ENCODE measurements at places on chromosomes 2 and 18. TPM values are rescaled to one million over a fixed set of nuclear protein-coding genes. Genes with fewer than 3 reads are reported as not detected.

Gene LAMA1
- total RNA-seq: 0.67 TPM

Gene STK25
- 85.6 TPM for total RNA-seq

Gene CPO
- total RNA-seq: 0.25 TPM

- peak; percentile 37 for DNase-seq
Observed at GRCh38 chr2:58688813-58689212, 447.7 kb upstream of the FANCL start.

GRCh38 chr18:46676182-46676835 lies 19.3 kb upstream of the LOXHD1 start:
- no peak for DNase-seq

GRCh38 chr18:9196568-9196967 lies 60.0 kb downstream of the ANKRD12 start:
- no peak for DNase-seq

- DNase-seq: no peak
Observed at GRCh38 chr2:241992753-241993152, 123.2 kb downstream of the RTP5 start.

DNA sequence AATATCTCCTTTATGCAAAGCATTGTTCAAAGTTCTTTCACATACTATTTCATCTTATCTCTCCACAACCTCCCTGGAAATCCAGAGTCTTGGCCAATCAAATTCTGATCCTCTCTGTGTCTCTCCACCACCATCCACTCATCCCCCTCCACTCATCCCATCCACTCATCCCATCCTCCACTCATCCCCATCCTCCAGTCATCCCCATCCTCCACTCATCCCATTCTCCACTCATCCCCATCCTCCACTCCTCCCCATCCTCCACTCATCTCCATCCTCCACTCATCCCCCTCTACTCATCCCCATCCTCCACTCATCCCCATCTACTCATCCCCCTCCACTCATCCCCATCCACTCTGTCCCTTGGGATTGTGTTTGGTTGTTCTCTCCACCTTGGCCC lies 101.1 kb downstream of the BCL2 start:
- no peak for DNase-seq

DNA sequence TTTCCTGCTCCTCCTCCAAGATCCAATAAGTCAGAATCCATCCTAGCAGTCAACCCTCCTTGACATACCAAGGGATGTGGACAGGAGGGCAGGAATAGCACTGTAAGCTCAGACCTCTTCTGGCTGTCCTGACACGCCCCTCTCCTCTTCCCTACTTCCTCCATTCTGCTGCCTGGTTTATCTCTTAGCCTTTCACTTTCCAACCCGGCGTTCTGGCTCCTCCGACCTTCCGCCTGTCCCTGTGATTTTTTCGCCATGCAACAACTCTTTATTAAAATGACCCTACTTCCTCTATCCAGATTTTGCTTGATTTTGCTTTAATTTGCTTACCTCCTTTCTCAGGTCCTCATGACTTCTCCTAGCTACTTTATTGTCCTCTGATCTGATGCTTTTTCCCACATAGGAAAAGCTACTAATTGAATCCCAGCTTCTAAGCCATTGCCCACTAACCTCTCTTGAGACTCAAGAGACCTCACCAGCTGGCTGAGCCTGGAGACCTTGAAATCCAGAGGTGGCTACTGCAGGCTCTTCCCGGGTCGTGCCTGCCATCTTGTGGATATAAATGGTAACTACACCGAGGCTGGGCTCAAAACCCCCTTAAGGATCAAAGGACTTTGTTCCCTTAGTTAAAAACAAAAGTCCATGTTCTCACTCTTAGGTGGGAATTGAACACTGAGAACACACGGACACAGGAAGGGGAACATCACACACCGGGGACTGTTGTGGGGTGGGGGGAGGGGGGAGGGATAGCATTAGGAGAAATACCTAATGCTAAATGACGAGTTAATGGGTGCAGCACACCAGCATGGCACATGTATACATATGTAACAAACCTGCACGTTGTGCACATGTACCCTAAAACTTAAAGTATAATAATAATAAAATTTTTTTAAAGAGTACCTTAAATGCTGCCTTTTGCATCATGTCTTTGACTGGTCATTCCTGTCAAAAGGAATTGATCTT lies 139.4 kb downstream of the AKAIN1 start:
- DNase-seq: peak; percentile 46

- no peak for DNase-seq
Observed at GRCh38 chr18:10526561-10526949, 728 bp downstream of the NAPG start.

- DNase-seq: no peak
Observed at GRCh38 chr2:137522620-137523011, 441.7 kb upstream of the HNMT start.

- no peak for DNase-seq
Observed at GRCh38 chr2:221810650-221811049, 238.5 kb upstream of the EPHA4 start.

All from liver (tissue), 10 donors.